ENCODE measurements at places on chromosomes 16 and 17.

- DNase-seq, result no peak
Observed at GRCh38 chr17:62705156-62705777, 77.8 kb downstream of the MRC2 start.

DNA sequence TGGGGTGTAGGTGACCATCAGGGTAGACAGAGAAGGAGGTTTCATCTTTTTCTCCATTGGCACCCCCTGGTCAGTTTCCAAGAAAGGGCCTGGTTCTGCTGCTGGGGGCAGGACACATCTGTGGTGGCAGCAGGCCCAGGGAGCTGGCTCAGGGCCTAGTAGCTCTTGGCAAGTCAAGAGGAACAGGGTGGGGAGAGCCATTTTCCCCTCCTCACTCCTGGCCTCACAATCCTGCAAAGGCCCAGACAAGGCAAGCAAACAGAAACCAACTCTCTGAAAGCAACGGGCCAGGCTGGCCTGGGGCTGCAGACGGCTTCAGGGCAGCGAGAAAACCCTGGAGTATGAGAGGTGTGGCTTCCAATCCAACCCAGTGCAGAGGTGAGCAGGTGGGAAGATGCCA, 192.9 kb upstream of the DYNLRB2 start:
- no peak for DNase-seq

- DNase-seq, result no peak
Observed at GRCh38 chr17:1203111-1203966, 23.6 kb upstream of the ABR start.

GRCh38 chr17:30433514-30433913, 43.7 kb upstream of the GOSR1 start:
- DNase-seq, result no peak

- no peak for DNase-seq
Observed at GRCh38 chr17:50312308-50312707, 33.6 kb upstream of the XYLT2 start.

Measured in stimulated activated CD4-positive, alpha-beta T cell treated with anti-CD3 and anti-CD28 coated beads, Interleukin-12 subunit alpha, Interleukin-12 subunit beta, amount 100 ng/mL, for 48 hours (primary cell).